Common myeloid progenitor, CD34-positive (primary cell): ENCODE measurements at places on chromosomes 2 and 18.

GRCh38 chr2:136238286-136239078 lies 120.5 kb upstream of the CXCR4 start:
- DNase-seq: peak; percentile 90
- H3K27ac ChIP-seq: peak overlapping the region; percentile 69
- H3K4me1 ChIP-seq: peaks cover 30% of the 10 kb centered on the region
- H3K36me3 ChIP-seq: no peaks in the 10 kb centered on the region
- H3K27me3 ChIP-seq: no peaks in the 10 kb centered on the region
- H3K4me3 ChIP-seq: no peak overlapping the region

DNA sequence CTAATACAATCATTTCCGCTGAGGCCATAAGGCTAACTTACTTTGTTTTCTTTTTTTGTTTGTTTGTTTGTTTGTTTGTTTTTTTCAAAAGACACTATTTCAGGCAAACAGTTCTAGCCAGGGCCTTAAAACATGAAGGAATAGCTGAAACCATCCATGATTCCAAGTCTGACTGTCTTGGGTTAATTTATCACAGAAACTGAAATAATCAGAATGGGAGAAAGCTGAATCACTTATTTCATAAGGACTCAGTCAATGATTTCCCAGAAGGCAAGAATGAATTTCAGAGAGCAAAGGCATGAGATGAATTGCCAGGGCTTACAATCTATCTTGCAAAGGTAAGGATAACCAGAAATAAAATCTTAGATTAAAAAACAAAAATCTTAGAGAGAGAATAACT lies 1315.1 kb downstream of the SUCLG1 start:
- H3K27ac ChIP-seq: no peak overlapping the region
- H3K36me3 ChIP-seq: no peaks in the 10 kb centered on the region
- H3K4me1 ChIP-seq: no peaks in the 10 kb centered on the region
- DNase-seq: no peak

GRCh38 chr2:5696404-5696944 lies 4.3 kb downstream of the SOX11 start:
- no peak overlapping the region for H3K27ac ChIP-seq
- H3K4me1 ChIP-seq: no peaks in the 10 kb centered on the region
- H3K4me3 ChIP-seq: peak overlapping the region; percentile 28

GRCh38 chr2:73997813-73998212 lies 13.1 kb downstream of the TET3 start:
- peaks cover 25% of the 10 kb centered on the region for H3K4me1 ChIP-seq
- H3K27me3 ChIP-seq: no peaks in the 10 kb centered on the region
- H3K36me3 ChIP-seq: no peaks in the 10 kb centered on the region
- DNase-seq: no peak
- no peak overlapping the region for H3K27ac ChIP-seq

DNA sequence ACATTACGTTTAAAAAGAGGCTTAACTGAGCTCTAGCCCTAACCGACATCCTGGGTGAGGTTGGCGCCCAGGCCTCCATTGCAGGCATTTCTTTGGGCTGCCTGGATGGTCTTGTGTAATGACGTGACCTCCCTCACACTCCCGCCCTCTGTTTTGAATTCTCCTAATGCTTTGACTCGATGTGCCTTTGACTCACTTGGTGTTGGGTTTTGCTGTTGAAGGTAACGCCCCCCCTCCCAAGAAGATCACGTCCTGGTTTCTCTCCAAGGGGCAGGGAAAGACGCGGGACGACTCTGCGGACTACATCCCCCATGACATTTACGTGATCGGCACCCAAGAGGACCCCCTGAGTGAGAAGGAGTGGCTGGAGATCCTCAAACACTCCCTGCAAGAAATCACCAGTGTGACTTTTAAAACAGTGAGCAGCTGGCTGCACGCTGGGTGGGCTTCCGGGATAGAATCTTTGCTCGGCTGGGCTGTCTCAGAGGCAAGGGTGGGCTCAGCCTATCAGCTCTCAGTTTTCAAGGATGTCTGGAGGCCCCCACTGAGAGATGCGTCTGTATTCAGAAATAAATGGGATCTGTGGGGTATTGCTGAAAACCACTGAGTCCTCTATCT lies 87.9 kb upstream of the ATG16L1 start:
- no peak overlapping the region for H3K4me3 ChIP-seq
- no peak overlapping the region for H3K27ac ChIP-seq
- no peaks in the 10 kb centered on the region for H3K27me3 ChIP-seq
- H3K4me1 ChIP-seq: peaks cover 18% of the 10 kb centered on the region

GRCh38 chr2:127157651-127158485 lies 50.9 kb upstream of the BIN1 start:
- H3K4me3 ChIP-seq: no peak overlapping the region
- no peaks in the 10 kb centered on the region for H3K4me1 ChIP-seq
- H3K27me3 ChIP-seq: no peaks in the 10 kb centered on the region
- H3K36me3 ChIP-seq: no peaks in the 10 kb centered on the region
- DNase-seq: peak; percentile 53
- no peak overlapping the region for H3K27ac ChIP-seq

DNA sequence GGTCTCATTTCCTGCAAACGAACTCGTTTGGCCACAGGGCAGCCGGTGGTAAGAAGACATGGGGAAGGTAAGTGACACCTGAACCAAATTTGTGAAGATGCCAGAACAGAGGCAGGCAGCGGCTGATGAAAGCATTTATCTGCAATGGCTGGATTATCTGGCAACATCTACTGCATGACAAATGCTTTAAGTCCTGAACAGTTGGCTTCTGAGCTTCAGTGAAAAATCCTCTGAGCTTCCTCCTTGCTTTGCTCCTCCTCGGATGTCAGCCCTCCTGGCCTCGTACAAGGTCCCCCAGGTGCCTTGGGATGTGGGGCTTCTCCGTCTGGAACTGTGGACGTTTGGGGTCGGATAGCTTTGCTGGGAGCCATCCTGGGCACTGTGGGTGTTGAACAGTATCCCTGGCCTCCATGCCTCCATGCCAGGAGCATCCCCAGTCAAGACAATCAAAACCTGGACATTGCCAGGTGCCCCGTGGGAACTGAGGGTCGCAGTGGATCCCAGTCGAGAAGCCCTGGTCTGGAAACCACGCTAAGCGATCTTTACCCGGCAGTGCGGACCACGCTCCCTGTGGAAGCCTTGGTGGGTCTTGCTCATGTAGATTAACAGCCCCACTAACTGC lies 49.3 kb downstream of the KCNG2 start:
- H3K27ac ChIP-seq: no peak overlapping the region
- no peak overlapping the region for H3K4me3 ChIP-seq
- H3K27me3 ChIP-seq: no peaks in the 10 kb centered on the region
- no peaks in the 10 kb centered on the region for H3K36me3 ChIP-seq

GRCh38 chr2:70959851-70960832 lies 18.3 kb upstream of the ANKRD53 start:
- peaks cover 4% of the 10 kb centered on the region for H3K4me1 ChIP-seq
- no peak overlapping the region for H3K4me3 ChIP-seq
- no peaks in the 10 kb centered on the region for H3K36me3 ChIP-seq

GRCh38 chr2:54720563-54720962 lies 2.9 kb upstream of the EML6 start:
- no peak overlapping the region for H3K4me3 ChIP-seq
- H3K27ac ChIP-seq: no peak overlapping the region
- no peak for DNase-seq
- H3K27me3 ChIP-seq: peaks cover 14% of the 10 kb centered on the region

DNA sequence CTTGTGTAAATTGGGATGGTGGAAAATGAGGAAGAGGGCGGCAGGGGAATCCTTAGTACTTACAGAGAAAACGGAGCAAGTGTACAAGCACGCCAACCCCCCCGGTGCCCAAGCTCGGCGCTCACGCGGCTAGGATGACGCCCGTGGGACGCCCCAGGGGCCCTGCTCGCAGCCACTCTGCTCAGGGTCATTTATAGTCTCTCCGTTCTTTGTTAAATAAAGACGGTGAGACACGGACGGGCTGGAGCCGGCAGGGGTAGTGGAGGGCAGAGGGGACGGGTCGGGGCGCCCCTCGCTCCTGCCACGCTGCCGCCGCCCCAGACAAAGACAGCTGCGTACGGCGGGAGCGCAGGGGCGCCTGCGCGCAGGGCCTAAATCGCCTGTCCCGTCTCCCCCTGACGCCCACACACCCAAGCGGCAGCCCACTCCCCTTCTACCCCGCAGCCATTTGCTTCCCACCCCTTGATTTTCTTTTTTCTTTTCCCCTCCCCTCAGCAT lies 37.8 kb downstream of the PCBP1 start:
- DNase-seq: peak; percentile 80
- peak overlapping the region; percentile 72 for H3K4me3 ChIP-seq
- H3K27me3 ChIP-seq: no peaks in the 10 kb centered on the region
- H3K36me3 ChIP-seq: no peaks in the 10 kb centered on the region

DNA sequence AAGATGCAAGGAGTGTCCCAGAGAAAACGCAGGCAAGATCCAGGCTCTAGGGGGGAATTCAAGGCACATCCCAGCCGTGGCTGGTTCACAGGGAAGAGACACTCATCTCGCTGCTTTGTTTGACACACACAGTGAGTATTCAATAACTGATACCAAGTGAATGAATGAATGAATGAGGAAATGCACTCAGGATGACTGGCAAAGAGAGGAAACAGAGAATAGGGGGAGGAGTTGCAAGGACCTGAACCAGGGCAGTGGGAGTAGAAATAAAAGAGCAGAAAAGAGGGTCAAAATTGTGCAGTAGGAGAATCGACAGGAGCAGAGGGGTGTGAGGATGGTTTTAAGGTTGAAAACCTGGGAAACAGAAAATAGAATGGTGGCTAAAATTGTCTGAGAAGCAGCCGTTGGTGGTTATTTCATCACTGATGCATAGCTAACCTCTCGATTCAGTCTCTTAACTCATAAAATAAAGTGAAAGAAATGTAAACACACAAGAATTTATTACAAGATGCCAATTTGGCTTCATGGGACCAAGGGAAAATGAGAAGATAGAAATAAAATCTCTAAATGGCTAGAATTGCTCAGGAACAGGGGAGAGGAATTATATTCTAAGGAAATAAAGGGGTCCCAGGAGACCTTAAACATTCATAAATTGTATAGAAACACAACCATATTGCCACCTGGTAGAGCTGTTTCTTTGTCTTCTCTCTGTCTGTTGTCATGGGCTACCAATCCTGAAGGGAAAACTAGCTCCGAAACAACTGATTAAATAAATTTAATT lies 63.9 kb upstream of the PHLPP1 start:
- peaks cover 3% of the 10 kb centered on the region for H3K27me3 ChIP-seq
- H3K4me3 ChIP-seq: no peak overlapping the region
- H3K36me3 ChIP-seq: no peaks in the 10 kb centered on the region
- H3K4me1 ChIP-seq: no peaks in the 10 kb centered on the region
- H3K27ac ChIP-seq: no peak overlapping the region

DNA sequence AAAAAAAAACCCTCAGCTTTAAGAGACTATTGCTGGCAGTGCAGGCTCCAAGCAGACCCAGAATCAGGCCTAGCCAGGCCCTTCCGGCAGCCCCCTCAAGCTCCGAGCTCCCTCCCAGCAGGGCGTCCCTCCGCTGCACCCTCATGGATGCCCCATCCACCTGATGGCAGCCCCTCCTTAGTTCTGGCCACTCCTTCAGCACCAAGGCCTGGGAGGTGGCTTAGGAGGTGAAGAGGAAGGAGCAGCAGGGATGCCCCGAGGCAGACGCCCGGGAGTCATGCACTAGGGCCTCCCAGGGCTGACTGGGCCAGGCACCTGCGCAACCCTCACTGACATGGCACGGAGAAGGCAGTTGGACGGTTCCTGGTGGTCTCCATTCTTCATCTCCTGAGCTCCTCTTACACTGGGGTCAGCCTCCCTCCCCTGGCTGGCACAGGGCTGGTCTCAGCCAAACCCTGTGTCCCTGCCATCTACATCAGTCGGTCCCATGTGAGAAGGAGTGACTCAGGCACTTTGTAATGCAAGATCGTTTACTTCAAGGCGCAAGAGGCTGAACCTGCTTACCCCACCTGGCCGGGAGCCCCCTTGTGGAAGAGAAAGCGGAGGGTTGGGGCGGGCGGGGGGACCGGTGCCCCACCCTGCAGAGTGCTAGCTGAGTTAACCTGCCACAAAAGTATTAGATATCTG lies 53.5 kb upstream of the ID2 start:
- peaks cover 7% of the 10 kb centered on the region for H3K4me1 ChIP-seq
- DNase-seq: no peak
- no peaks in the 10 kb centered on the region for H3K36me3 ChIP-seq
- H3K27ac ChIP-seq: no peak overlapping the region

GRCh38 chr2:223897669-223898330 lies 47.3 kb downstream of the WDFY1 start:
- no peaks in the 10 kb centered on the region for H3K4me1 ChIP-seq
- H3K27ac ChIP-seq: no peak overlapping the region

DNA sequence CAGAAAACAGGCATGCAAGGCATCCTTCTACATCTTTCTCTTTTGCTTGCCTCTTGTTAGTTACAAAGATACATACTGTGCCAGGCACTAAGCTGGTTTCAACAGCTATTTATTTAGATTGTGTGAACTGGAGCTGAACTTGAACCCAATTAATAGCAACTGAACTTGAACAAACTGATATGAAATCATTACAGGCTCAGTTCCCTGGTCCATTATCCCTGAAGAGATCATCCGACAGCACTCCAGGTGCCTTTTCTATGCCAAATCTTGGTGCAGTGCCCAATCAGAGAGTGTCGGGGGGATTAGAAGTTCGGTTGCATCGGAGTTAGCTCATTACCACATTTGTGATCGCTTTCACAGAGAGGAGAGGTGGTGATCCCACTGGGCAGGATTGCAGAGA lies 477.6 kb downstream of the PARD3B start:
- H3K27me3 ChIP-seq: no peaks in the 10 kb centered on the region
- no peak for DNase-seq
- no peak overlapping the region for H3K4me3 ChIP-seq
- no peaks in the 10 kb centered on the region for H3K36me3 ChIP-seq

GRCh38 chr2:36702781-36703180 lies 6.3 kb downstream of the VIT start:
- no peak for DNase-seq
- no peaks in the 10 kb centered on the region for H3K36me3 ChIP-seq
- no peaks in the 10 kb centered on the region for H3K27me3 ChIP-seq

- no peaks in the 10 kb centered on the region for H3K36me3 ChIP-seq
- H3K4me1 ChIP-seq: no peaks in the 10 kb centered on the region
- DNase-seq: no peak
- no peak overlapping the region for H3K4me3 ChIP-seq
- no peak overlapping the region for H3K27ac ChIP-seq
- H3K27me3 ChIP-seq: no peaks in the 10 kb centered on the region
Observed at GRCh38 chr2:349390-349789, 61.5 kb upstream of the ALKAL2 start.

GRCh38 chr2:216918088-216918680 lies 58.3 kb upstream of the TNP1 start:
- DNase-seq: no peak
- no peak overlapping the region for H3K27ac ChIP-seq
- no peaks in the 10 kb centered on the region for H3K27me3 ChIP-seq
- H3K4me3 ChIP-seq: no peak overlapping the region
- no peaks in the 10 kb centered on the region for H3K4me1 ChIP-seq
- H3K36me3 ChIP-seq: no peaks in the 10 kb centered on the region

GRCh38 chr2:30756051-30756719 lies 51.1 kb downstream of the CAPN13 start:
- no peaks in the 10 kb centered on the region for H3K36me3 ChIP-seq
